ENCODE measurements at places on chromosomes 4 and X. TPM values are rescaled to one million over a fixed set of nuclear protein-coding genes. Genes with fewer than 3 reads are reported as not detected.

The BRS3 gene
- not detected for polyA plus RNA-seq

The P2RY4 gene
- 0.62 TPM for polyA plus RNA-seq

The TXLNG gene
- polyA plus RNA-seq: 13.5 TPM

The STK32B gene
- polyA plus RNA-seq: 3.0 TPM

The MEPE gene
- 0.15 TPM for polyA plus RNA-seq

The FANCB gene
- polyA plus RNA-seq: 5.4 TPM

The CCDC158 gene
- 0.72 TPM for polyA plus RNA-seq

The TSPAN6 gene
- polyA plus RNA-seq: 118 TPM

The CC2D2A gene
- 37.5 TPM for polyA plus RNA-seq

The NLGN4X gene
- polyA plus RNA-seq: 2.6 TPM

The MCF2 gene
- polyA plus RNA-seq: 0.06 TPM

The RHOH gene
- polyA plus RNA-seq: 0.97 TPM

The PNMA6F gene
- polyA plus RNA-seq: not detected

The MUC7 gene
- not detected for polyA plus RNA-seq

The PABPC4L gene
- polyA plus RNA-seq: 11.7 TPM

The TEX11 gene
- 0.04 TPM for polyA plus RNA-seq

The GAGE12J gene
- not detected for polyA plus RNA-seq

The RPA4 gene
- polyA plus RNA-seq: 0.15 TPM

The ATP1B4 gene
- not detected for polyA plus RNA-seq

The BLOC1S4 gene
- 10.8 TPM for polyA plus RNA-seq

The GJB1 gene
- polyA plus RNA-seq: 5.3 TPM

The PNMA5 gene
- polyA plus RNA-seq: 0.11 TPM

The KLF8 gene
- 18.1 TPM for polyA plus RNA-seq

The USP17L22 gene
- polyA plus RNA-seq: not detected

The SLITRK4 gene
- 1.6 TPM for polyA plus RNA-seq

The MAGEC1 gene
- not detected for polyA plus RNA-seq

The MAP3K15 gene
- polyA plus RNA-seq: 1.3 TPM

The VSIG1 gene
- 0.24 TPM for polyA plus RNA-seq

The THOC2 gene
- polyA plus RNA-seq: 166 TPM

The STEEP1 gene
- 31.9 TPM for polyA plus RNA-seq

The CTSO gene
- 65.0 TPM for polyA plus RNA-seq

The SMIM10L2A gene
- 9.6 TPM for polyA plus RNA-seq

The ZFP92 gene
- polyA plus RNA-seq: 0.91 TPM

The SSX1 gene
- polyA plus RNA-seq: not detected

The SPANXN3 gene
- polyA plus RNA-seq: not detected

The L1CAM gene
- 0.20 TPM for polyA plus RNA-seq

The SMR3B gene
- polyA plus RNA-seq: not detected

The PNMA6A gene
- 1.3 TPM for polyA plus RNA-seq
